Myocyte (in vitro differentiated cells): ENCODE measurements at places on chromosomes 3 and 15. TPM values are rescaled to one million over a fixed set of nuclear protein-coding genes. Genes with fewer than 3 reads are reported as not detected.

CYP8B1 gene
- not detected in 2 replicates for total RNA-seq

TM4SF1 gene
- 39.1 and 68.9 TPM in 2 replicates for total RNA-seq

NECTIN3 gene
- total RNA-seq = 24.1 and 34.4 TPM in 2 replicates

JAGN1 gene
- 41.4 and 50.5 TPM in 2 replicates for total RNA-seq

THRB gene
- 4.7 and 5.1 TPM in 2 replicates for total RNA-seq

MAP4 gene
- 210 and 343 TPM in 2 replicates for total RNA-seq

CHRNA7 gene
- total RNA-seq = 0.16 TPM in 1 of 2 replicates, not detected in the other

AP3B2 gene
- total RNA-seq = not detected in 2 replicates

MCF2L2 gene
- 0.16 and 0.64 TPM in 2 replicates for total RNA-seq

SLC12A1 gene
- not detected in 2 replicates for total RNA-seq

FAM162A gene
- 20.5 and 25.8 TPM in 2 replicates for total RNA-seq

GPR62 gene
- not detected in 2 replicates for total RNA-seq

PLSCR5 gene
- not detected in 2 replicates for total RNA-seq

GPR87 gene
- total RNA-seq = not detected in 2 replicates

POLR2M gene
- total RNA-seq = 64.4 and 141 TPM in 2 replicates
